ENCODE measurements at places on chromosomes 2 and 18.

DNA sequence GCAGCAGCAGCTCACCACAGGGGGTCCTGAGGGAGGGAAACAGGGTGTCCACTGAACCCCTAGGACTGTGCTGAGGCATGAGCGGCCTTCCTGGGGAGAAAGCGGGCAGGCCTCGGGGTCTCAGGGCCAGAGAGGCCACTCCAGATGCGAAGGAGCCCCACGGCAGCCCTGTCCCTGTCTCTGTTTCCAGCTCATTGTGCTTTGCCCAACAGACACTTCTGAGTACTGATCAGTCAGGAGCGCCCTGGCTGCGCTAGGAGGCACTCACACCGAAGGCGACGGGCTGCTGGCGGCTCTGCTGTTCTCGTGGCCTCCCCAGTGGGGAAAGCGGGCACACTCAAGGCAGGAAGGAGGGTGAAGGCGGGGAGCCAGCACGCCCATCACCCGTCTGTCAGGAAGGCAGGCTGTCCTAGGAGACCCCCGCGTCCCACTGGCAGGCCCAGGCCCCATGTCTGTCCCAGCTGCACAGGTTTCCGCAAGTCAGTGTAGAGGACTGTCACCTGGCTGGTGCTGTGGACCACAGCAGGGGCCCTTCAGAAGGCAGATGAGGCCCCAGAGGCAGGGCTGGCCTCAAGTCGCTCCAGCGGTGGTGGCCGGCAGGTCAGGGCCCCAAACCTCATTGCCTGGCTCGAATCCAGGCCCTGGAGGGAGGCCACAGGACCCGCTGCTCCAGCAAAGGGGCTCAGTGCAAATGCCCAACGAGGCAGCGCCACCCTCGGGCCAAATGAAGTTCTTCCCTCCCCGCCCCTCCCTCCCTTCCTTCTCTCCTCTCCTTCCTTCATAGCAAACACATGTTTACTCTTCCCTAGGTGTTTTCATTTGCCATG is 6.8 kb downstream of the ESPNL start:
- no peak for DNase-seq

DNA sequence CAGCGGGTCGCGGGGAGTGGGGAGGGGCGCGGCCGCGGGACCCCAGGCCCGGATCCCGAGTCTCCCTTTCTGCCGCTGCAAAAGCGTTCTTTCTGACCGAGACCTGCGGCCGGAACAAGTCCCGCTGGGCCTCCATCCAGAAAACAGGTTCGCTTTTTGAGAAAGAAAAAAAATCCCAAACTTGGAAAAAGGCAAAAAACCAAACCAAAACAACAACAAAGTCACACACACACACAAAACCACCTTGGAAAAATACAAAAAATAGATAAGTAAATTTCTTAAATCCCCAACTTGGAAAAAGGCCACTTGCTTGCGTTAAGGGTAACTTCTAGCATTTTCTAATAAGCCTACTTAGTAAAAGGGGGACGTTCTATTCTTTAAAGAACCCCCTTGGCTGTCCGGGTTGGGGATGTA is 250 bp upstream of the CHST10 start:
- DNase-seq, result no peak

- no peak for DNase-seq
Measured at GRCh38 chr2:236889791-236890704, 195.6 kb upstream of the COPS8 start.

DNA sequence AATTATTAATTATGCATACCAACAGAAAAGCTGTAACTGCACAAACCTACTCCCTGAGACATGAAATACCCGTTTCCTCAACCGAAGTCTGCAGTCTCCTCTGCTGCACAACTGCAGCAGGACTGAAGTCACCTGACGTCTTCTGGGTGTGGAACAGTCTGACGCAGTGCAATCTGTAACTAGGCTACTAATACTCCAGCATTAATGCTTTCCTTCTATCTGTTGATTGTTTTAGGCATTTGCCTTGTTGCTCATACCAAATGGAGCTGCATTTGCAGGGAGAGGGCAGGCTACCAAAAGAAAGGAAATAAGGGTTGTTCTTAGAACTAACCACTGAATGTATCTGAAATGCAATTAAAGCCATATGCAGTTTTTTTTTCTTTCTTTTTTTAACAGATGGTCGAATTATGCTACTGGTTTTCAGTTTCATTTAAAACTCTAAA is 40.1 kb downstream of the RTN4 start:
- peak; percentile 65 for DNase-seq

GRCh38 chr2:188884517-188884916 is 89.7 kb upstream of the COL3A1 start:
- DNase-seq, result peak; percentile 5

GRCh38 chr2:76730021-76730420 is 792.2 kb downstream of the LRRTM4 start:
- no peak for DNase-seq

DNA sequence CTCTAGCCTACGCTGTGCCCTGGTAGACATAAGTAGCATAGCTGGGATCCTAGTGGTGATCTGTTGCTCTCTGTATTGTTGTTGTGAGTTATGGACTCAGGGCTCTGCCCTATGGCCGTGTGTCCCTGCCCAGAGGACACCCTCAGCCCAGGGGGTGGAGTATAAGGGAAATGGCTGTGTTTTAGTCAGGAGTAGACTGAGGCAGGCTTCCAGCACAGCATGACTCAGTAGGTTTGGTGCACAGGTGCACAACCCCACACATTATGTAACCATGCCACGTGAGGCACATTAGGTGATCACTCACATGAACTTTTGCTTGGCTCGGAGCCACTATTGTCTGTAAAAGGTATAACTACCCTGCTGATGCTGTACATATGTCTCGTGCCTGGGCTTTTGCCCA is 59.9 kb upstream of the PEX13 start:
- DNase-seq, result no peak

DNA sequence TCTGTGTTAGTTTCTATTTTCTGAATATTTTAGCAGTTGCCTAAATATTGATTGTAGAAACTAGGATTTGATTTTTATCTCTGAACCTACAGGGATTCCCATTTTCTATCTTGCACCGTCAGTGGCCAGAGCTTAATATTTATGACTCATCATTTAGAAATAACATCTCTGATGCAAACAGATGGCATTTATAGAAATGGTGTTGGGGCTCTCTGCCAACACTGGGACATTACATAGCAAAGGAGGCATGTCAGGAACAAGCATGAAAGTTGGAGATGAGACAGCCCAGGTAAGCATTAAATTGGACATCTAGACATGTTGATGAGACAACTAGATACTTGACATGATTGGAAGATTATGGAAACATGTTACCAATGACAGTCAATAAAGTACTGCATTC is 165.3 kb upstream of the SYT4 start:
- DNase-seq, result no peak

DNA sequence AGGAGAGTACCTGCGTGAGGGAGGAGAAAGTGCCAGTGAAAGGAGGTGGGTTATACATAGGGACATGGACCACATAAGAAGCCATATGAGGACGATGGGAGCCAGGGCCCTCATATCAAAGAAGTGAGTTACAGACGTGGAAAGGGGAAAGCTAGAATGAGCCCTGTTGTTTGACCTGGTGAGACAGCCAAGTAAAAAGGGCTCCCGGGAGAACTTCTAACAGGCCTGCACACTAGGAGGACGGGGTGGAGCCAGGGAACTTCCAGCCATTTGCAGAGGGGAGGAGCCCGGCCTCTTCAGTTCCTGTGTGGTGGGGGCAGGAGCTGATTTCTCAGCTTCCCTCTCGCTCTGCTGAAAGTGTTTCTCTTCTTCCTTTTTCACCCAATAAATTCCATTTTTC is 84.1 kb upstream of the SLC66A3 start:
- DNase-seq, result peak; percentile 10

GRCh38 chr18:35158728-35159450 is 81.9 kb upstream of the ZNF397 start:
- DNase-seq, result no peak

- peak; percentile 48 for DNase-seq
Measured at GRCh38 chr2:171824086-171824485, 70.0 kb downstream of the SLC25A12 start.

GRCh38 chr18:10247742-10248082 is 206.7 kb upstream of the APCDD1 start:
- DNase-seq, result no peak

- peak; percentile 52 for DNase-seq
Measured at GRCh38 chr18:70489986-70490933, 201.4 kb downstream of the SOCS6 start.

DNA sequence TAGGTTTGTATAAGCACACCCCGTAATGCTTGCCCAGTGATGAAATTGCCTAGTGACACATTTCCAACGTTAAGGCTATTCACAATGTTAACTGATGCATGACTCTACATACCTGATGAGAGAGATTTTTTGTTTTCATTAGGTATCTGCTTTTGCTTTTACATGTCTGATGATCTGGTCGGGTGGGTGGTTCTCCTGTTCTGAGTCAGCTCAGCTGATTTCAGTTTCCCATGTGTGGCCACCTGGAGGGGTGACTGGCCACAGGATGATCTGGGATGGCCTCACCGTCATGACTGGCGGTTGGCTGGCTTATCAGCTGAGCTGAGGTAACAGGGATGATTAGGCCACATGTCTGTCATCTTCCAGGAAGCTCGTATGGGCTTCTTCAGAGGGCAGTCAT is 33.8 kb upstream of the ACYP2 start:
- no peak for DNase-seq

GRCh38 chr18:57569133-57569532 is 17.4 kb downstream of the FECH start:
- no peak for DNase-seq

- DNase-seq, result no peak
Measured at GRCh38 chr2:162258169-162258568, 14.9 kb upstream of the FAP start.

DNA sequence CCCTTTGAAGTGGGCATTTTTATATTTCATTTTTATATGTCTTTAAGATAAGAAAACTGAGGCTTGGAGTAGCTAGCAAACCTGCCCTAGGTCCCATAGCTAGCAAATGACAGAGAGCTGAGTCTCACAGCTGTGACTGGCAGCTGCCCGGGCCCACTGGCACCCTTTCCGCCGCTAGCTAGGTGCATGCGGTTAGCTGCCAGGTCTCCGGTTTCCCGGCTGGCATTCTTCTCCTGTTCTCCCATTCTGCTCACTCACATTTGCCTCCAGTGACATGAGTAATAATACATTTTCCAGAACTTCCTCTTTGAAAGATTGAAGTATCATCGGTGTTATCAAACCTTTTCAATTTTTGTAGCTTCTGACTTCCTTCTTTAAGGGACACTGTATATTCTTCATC is 38.7 kb downstream of the MTCL1 start:
- no peak for DNase-seq

DNA sequence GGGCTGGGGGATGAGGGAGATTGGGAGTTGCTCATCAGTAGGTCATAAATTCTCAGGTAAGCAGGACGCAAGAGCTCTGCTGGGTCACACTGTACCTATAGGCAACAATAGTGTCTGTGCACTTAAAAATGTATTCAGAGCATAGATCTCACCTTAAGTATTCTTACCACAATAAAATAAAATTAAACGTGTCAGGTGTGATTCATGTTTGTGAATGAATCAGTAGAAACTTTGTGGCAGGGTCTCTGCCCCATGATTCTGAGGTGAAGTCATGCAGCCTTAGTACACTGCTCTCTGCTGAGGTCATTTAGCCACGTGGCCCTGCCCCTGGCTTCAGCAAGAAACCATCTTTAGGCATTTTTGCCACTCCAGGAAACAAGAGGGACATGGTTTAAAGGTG is 253.8 kb downstream of the FBXO15 start:
- DNase-seq, result no peak

GRCh38 chr2:137947728-137948336 is 16.4 kb upstream of the HNMT start:
- DNase-seq, result peak; percentile 60

DNA sequence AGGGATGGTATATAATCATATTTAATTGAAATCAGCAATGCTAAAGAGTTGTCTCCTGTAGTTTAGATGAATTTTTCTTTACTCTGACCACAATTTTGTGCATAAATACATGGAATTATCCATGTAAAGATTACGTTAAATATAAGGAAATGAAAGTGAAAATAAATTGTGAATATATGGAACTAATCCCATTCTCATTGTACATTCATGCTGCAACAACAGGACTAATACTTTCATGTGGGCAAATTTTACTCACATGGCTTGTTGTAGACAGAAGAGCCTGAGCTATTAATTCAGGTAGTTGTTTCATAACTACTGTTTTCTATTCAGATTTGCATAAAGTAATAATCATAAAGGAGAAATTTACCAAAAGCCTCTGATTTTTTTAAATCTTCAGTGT is 357.8 kb downstream of the ARHGAP15 start:
- no peak for DNase-seq

GRCh38 chr18:52670896-52671295 is 330.9 kb downstream of the DCC start:
- peak; percentile 41 for DNase-seq

DNA sequence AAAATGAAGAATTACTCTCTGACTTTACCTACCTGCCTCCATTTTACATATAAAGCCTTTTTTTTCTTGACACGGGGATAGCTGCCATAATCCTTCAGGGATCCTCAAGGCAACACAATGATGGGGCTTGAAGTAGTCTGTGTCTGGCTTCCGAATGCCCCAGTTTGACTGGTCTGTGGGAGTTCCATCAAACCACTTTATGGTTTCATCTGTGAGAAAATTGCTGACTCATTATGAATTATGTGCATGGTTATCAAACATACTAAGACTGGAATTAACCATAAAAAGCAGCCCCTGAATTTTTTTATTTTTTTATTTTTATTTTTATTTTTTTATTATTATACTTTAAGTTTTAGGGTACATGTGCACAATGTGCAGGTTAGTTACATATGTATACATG is 117.5 kb downstream of the PLA2R1 start:
- DNase-seq, result peak; percentile 18

GRCh38 chr2:226554701-226555100 is 244.9 kb downstream of the IRS1 start:
- peak; percentile 46 for DNase-seq

Data from fibroblast of skin of abdomen (primary cell).